ENCODE measurements at places on chromosomes 7 and 10.

DNA sequence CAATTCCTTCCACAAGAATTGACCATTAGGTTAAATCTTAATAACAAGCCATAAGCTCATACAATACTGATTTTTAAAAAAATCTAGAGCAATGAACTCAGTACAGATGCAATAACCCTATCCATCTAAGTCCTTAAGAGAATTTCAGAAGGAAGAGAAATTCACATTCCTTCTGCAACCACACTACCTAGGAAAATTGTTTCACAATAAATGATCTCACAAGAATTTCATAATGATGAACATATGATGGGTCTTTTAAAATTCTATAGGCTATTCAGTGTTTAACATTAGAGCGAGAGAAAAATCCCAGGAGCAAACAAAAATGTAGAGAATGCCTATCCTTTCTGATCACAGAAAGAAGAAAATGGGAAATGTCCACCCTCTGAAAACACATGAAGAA lies 70.0 kb upstream of the MAGI2 start:
- no peak for ATAC-seq

DNA sequence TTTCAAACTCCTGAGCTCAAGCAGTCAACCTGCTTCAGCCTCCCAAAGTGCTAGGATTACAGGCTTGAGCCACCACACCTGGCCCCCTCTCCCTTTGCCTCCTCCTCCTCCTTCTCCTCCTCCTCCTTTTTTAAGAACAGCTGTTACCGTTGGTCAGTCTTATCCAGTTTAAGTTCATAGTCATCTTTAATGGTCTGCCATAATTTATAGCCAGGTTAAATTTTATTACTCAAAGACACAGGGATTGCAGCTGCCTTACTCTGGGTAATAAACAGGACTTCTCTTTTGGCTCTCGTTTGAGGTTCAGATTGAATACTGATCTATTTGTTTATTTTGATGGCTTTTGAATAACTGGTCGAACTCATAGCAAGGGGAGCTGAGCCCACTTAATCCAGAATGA lies 35.2 kb downstream of the ATOH7 start:
- ATAC-seq = no peak

- ATAC-seq = peak; percentile 70
These were observed 233.2 kb upstream of the PRSS1 start for GRCh38 chr7:142516038-142516501.

- ATAC-seq = no peak
These were observed 135.4 kb upstream of the RSU1 start for GRCh38 chr10:16952610-16953009.

DNA sequence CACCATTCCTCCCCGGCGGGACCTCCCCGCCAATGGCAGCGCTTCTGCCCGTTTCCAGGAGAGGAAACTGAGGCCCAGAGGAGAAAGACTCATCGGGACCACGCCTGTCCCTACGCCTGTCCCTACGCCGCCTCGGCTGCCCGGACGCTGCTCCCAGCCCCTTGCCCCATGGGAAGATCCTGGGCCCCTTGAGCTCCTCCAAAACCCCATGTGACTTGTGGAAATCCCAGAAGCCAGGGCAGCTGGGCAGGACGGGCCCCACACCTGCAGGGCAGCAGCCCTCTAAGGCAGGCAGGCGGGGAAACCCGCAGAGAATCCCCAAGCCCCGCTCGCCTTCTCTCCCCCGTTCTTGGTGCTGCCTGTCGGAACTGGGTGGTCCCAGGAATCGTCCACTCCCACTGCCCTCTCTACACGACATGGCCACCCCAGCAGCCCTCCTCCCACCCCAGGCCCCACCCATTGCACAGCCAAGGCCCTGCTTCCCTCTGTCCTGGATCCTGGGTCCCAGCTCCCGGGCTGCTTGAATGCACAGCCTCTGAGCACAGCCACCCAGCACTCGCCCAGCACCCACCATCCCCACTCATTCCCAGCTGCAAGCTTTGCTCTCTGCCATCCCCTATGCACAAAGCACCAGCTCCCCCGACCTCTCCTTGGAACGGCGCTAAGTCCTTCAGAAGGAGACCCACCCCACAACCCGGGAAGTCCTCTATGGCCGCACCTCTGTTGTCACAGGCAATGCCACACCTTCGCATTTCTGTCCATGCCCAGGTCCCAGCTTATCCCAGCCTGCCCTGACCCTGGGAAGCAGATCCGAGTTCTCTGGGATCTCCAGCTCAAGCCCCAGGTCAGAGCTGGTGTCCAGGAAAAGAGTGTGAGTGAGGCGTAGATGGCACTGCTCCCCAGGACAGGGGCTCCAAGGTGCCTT lies 50.6 kb downstream of the SLC29A4 start:
- no peak for ATAC-seq

GRCh38 chr10:129369566-129369965 lies 97.5 kb upstream of the MGMT start:
- ATAC-seq = no peak

DNA sequence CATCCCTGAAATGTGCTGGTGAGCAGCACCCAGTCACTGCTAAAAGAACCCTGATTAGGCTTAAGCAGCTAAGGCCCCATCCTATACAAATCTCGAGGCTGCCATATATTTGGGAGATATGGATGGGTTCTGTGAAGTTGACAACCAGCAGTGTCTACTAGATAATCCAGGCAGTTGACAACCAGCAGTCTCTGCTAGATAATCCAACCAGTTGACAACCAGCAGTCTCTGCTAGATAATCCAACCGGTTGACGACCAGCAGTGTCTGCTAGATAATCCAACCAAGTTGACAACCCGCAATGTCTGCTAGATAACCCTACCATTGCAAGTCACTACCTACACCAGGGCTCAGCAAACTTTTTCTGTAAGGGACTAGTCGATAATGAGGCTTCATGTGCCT lies 58.3 kb upstream of the KDM7A start:
- no peak for ATAC-seq

DNA sequence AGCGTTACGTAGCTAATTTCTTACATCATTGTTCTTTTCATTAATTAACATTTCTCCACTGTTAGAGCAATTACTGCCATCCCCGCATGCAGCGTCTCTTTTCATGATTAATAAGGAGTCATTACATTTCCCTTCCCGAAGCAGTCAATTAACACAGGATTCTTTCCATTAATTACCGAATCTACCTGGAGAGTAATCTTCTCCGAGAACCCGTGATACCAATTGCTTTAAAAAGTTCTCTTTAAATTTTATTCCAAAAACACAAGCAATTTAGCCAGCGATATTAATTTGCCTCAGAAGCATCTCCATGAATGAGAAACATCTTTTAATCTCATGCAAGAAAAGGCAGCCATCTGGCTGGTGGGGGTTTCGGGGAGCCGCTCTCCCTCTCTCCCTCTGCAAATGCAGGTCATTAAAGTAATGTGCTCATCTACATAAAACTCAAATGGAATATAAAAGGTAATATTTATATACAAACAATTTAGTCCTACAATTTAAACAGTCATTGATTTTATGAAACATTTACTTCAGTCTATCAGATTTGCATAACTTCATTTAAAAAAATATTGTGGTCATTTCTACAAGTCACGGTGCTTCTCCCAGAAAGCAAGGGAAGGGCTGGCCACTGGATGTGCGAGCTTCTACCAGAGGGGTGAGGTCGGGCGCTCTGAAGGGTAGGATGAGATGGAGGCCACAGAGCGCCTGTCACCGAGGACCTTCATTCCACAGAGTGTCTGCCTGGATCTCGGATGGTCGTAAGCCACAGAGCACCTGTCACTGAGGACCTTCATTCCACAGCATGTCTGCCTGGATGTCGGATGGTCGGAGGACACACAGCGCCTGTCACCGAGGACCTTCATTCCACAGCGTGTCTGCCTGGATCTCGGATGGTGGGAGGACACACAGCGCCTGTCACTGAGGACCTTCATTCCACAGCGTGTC lies 145.0 kb downstream of the WDR37 start:
- no peak for ATAC-seq

DNA sequence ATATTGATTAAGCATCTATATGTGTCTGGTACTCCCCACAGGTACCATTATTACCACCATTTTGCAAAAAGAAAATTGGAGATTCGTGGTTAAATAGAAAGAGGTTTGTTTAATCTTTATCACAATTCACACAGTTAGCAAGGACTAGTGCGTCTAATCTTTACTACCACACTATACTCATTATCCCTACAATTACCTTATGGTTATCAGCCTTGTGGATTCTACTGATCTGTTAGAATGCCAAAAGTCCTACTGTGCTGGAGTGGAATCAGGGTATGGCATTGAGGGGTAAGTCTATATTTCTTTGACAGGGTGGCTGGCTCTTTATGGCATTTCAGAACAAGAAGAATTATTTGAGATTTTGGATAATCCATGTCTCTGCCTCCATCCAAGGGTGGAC lies 156.1 kb downstream of the RNLS start:
- ATAC-seq = no peak

DNA sequence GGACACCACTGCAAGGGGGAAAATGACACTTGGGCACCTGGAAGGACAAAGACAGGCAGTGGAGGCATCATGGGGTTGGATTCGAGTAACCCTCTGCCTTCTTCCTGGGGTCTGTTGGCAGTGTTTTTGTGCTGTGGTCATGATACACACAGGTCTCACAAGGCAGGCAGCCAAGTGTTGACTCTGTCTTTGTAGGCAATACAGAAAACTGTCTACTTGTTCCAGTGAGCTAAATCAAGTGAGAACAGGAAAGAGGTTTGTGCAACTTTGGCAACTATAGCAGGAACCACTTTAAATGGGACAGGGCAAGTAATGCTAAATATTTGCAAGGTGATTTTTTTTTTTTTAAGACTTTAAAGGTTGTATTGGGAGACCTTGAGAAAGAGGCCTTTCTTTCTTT lies 578.6 kb upstream of the GALNT17 start:
- no peak for ATAC-seq

GRCh38 chr10:85003083-85003482 lies 674.7 kb downstream of the CCSER2 start:
- ATAC-seq = no peak

GRCh38 chr7:2063563-2064260 lies 169.0 kb downstream of the MAD1L1 start:
- ATAC-seq = peak; percentile 85

GRCh38 chr10:122298598-122299301 lies 27.7 kb downstream of the BTBD16 start:
- peak; percentile 97 for ATAC-seq

- no peak for ATAC-seq
These were observed 265.2 kb upstream of the PPP2R2D start for GRCh38 chr10:131635564-131636015.

GRCh38 chr7:151032936-151033863 lies 5.0 kb downstream of the ABCB8 start:
- no peak for ATAC-seq

DNA sequence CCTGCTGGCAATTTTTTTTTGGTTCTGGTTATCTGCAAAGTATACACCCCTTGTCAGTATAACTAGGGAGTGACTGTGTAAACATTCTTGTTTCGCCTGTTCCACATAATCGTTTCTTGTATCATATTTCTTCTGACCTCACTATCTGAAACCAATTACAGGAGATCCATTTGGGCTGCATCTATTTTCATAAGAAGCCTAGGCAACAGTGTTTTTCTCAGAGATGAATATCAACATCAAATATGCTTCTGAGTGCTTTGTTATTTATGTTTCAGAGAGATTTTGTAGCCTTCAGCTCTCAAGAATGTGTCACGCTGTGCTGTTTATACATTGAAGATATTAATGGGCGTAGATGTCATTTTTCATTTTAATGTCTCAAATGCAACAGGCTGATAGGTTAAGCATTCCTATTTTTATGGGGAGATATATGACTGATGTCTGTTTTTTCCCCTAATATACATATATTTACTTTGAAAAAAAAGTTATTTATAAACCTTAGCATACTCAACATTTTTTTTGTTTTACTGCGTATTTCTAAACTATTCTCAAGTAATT lies 115.5 kb downstream of the FOXP2 start:
- ATAC-seq = peak; percentile 91

DNA sequence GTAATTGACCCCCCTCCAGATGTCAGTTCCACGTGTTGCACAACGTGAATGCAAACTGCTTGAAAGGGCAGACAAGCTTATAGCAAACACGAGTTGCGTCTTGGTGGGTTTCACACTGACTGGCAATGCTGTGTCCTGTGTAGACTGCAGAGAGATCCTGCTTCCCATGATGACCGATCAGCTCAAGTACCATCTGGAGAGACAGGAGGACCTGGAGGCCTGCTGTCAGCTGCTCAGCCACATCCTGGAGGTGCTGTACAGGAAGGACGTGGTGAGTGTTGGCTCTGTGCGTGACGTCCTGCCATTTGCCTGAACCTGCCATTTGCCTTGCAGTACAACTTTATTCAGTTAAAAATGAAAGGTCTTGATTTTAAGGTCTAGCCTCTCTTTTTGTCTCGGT lies 71.1 kb downstream of the INSYN2A start:
- no peak for ATAC-seq

GRCh38 chr7:29296421-29296820 lies 101.8 kb downstream of the CHN2 start:
- no peak for ATAC-seq

- no peak for ATAC-seq
These were observed 70.5 kb upstream of the COL13A1 start for GRCh38 chr10:69731184-69731583.

GRCh38 chr7:56686276-56686859 lies 445.9 kb downstream of the ZNF479 start:
- no peak for ATAC-seq

DNA sequence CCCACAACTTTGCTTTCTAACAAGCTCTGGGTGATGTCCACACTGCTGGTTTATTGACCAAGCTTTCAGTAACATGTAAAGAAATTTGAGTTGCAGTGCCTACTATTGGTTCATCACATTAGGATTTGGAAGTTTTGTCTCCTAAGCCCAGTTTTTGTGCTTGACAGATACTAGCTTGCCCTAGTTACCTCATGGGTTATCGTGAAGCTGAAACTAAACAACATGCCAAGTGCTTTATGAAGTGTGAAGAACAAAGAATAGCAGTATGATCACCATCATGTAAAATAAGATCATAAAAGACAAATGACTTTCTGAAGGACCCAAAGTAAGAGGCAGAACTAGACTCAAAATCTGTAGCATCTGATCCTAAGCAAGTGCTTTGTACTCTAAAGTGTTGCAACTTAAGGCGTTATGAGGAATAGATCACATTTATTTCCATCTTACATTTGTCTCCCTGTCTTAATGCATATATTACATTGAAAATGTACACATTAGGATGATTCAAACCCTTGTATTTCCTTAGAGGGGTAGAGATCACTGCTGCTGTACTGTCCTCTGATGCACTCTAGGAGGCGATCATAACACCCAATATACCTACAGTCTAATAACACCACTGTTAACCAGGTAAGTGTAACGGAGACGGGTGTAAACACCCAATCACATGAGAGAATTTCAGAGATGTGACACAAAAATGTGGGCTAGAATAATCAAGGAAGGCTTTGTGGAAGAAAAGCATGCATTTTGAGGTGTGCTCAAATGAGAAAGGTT lies 71.3 kb downstream of the NRCAM start:
- no peak for ATAC-seq

All from motor neuron (in vitro differentiated cells).